Stimulated activated CD8-positive, alpha-beta memory T cell treated with anti-CD3 and anti-CD28 coated beads, Interleukin-4, amount 100 ng/mL, for 4 hours (primary cell): ENCODE measurements at places on chromosomes 16 and 17.
A peak's percentile ranks its signal among the peaks of the same experiment; 100 is the strongest.

- no peak for DNase-seq
Observed at GRCh38 chr16:386641-387156, 4.9 kb upstream of the PGAP6 start.

GRCh38 chr17:227078-227945 is 45.9 kb upstream of the DOC2B start:
- no peak for DNase-seq

DNA sequence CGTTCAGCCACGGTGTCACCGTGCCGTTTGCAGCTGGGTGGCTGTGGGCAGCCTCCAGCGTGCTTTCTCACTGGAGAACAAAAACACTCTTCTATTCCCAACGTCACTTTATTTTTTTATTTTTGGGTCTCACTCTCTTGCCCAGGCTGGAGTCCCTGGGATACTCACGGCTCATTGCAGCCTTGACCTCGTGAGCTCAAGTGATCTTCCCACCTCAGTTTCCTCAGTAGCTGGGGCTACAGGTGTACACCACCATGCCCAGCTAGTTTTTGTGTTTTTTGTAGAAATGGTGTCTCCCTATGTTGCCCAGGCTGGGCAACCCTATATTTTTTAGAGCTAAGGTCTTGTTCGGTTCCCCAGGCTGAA is 34.4 kb upstream of the ZC3H18 start:
- no peak for DNase-seq

DNA sequence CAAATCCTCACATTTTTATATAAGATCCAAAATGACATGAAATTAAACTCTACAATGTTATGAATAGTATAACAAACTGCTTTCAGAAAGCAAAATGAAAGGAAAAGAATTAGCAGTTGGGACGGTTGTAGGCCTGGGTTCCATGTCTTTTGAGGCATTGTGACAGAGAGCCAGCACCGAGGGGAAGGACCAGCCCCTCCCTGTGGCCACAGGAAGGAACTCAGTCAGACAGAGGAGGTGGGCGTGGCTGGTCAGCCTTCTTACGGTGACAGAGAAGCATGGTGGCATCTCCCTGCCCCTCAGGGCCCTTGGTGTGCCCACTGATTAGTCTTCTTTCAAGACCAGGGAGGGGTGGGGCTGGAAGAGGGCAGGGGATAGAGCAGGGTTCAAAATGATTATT is 5.7 kb downstream of the ZNF319 start:
- DNase-seq = no peak

DNA sequence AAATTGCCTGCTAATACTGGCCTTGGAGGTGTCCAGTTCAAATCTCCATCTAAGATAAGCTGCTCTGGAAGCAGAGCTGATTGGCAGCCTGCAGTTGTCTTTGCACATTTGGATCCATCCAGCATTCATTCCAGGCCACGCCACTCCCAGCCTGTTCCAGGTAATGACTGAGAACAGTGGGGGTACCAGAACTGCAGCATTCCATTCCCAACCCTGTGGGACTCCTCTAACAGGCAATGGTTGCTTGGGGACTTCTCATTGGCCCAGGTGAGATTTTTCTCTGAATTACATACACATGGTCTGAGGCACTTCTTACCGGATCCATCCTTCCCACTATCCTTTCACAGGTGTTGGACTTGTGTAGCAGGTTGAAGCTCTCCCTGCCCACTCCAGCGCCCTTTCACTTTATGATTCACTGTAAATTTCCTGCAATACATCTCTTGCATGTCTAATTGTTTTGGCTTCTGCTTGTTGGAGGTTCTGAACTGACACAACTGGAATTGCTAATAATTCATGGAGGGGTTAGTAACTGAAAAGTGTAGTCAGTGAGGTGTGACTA is 206.1 kb upstream of the ZFHX3 start:
- DNase-seq = no peak

- DNase-seq = peak; percentile 45
Observed at GRCh38 chr17:59004338-59005111, 102.2 kb downstream of the TRIM37 start.

DNA sequence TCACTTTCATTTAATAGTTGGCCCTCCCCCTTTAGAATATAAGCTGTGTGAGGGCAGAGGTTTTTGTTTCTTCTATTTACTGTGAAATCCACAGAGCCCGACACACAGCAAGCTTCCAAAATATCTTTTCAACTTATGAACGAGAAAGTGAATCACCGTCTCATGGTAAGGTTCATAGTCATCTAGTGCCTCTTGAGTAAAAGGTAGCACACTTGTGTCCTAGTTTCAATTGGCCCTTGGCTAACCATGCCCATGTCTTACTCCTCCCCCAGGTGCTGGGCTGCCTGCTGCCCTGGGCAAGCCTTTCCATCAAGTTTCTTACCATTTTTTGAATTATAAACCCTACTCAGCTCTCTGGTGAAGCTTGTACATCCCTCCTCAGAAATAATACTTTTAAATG is 12.4 kb upstream of the GP2 start:
- DNase-seq = no peak

GRCh38 chr17:27506348-27507218 is 50.3 kb downstream of the KSR1 start:
- DNase-seq = no peak

GRCh38 chr16:554297-554621 is 5.9 kb upstream of the PRR35 start:
- no peak for DNase-seq

GRCh38 chr17:57574040-57574513 is 171.0 kb downstream of the CCDC182 start:
- DNase-seq = no peak

DNA sequence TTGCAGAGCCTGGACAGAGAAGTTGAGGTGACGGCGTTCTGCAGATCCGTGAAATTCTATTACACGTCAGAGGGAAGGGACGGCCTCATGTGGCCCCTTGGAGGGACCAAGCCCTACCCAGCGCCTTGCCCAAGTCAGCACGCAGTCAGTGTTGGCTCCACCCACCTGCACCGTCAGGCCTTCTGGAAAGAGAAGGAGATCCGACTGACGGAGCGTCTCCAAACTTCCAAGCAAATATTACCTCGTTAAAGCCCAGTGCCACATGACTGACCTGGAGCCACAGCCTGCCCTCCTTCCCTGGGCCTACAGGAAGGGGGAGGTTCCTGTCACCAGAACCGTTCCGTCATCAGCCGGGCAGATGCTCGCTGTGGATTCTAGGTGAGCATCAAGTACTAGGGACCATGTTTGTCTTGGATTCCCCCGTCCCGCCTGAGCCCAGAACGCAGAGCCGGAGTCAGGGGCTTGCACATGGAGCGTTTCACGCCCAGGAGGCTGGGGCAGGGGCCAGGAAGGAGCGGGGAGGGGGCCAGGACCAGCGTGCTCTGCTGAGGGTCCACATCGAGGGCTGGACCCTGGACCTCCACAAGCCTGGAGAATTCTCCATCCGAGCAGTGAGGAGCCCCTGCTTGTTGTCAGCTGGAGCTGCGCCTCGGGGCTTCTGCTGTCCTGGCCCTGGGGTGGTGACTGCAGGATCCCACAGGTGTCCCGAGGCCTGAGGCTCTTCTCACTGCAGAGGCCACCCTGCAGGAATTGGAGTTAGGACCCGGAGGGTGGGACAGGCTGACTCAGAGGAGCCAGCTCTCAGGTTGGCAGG is 22.6 kb upstream of the METRNL start:
- DNase-seq = no peak

- no peak for DNase-seq
Observed at GRCh38 chr16:2148714-2149629, 547 bp downstream of the RAB26 start.
